SIG-M5 (cell line): ENCODE measurements at places on chromosomes 7 and 10.

GRCh38 chr10:79187121-79187940 is 118.6 kb downstream of the ZMIZ1 start:
- DNase-seq = no peak

- DNase-seq = no peak
These were observed 706.6 kb downstream of the INHBA start for GRCh38 chr7:40996233-40996677.

GRCh38 chr10:84333864-84334451 is 5.6 kb downstream of the CCSER2 start:
- DNase-seq = no peak

- DNase-seq = no peak
These were observed 1.4 kb downstream of the OTUD1 start for GRCh38 chr10:23439961-23440889.

- no peak for DNase-seq
These were observed 40.4 kb downstream of the TMEM270 start for GRCh38 chr7:73901231-73901822.

DNA sequence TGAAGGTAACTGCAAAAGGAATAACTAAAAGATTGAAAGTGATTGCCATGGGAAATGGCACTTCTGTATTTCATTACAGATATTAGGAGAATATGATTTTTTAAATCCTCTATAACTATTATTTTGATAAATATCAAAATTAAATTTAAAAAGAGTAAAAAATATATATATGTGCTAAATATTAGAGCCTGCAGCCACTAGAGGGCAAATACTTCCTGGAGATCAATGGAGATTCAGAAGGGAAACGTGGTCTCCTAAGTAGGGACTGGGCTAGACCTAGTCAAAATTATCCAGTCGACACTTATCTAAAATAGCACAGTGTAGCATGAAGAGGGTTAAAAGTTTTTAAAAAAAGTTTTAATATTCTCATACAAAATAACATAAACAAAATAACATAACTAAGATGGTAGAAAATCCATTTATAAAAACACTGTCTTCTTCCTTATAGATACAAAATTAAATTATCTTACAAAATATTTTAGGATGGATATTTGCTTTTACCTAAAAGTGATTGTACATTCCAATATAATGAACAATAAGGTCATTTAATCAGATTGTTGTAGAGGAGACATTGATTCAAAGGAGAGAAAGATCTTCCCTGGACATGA is 434.3 kb downstream of the MDFIC start:
- no peak for DNase-seq

GRCh38 chr7:539731-540411 is 20.2 kb upstream of the PDGFA start:
- no peak for DNase-seq

DNA sequence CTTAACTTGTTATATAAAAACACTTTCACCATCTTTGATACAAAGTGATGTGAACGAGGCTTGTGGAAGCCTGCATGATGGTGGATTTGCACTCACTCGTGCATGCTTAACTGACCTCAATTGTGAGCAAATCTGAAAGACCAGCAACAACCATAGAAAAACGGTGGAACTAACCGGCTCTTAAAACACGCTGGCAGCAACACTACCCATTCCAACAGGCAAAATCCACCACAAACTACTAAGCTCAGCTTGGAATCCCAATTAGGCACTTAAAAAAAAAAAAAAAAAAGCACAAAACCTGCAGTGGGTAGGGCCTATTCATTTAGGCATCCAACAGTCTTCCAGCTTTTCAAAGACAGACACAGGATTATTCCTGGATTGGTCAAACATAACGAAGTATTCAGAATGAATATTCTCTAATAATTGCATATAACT is 1.8 kb downstream of the GDI2 start:
- DNase-seq = no peak

GRCh38 chr10:68302503-68302823 is 29.4 kb upstream of the HNRNPH3 start:
- DNase-seq = no peak

DNA sequence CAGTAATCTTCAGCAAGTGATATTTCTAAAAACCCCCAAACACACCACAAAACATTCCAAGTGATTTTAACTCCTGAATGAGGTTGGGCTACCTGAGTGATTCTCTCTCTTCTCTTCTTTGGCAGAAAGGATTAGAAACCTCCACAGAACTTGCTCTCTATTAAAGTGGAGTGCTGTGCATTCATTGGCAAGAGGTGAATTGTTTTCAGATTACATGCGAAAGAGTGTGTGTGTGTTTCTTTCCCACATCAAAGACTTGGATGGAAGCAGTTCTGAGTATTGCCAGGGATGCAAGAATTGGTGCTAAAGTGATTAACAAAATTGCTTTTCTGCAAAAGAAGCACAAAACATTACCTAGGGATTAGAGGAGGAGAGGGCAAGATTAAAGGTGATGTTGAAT is 13.1 kb upstream of the FBXW4 start:
- no peak for DNase-seq

DNA sequence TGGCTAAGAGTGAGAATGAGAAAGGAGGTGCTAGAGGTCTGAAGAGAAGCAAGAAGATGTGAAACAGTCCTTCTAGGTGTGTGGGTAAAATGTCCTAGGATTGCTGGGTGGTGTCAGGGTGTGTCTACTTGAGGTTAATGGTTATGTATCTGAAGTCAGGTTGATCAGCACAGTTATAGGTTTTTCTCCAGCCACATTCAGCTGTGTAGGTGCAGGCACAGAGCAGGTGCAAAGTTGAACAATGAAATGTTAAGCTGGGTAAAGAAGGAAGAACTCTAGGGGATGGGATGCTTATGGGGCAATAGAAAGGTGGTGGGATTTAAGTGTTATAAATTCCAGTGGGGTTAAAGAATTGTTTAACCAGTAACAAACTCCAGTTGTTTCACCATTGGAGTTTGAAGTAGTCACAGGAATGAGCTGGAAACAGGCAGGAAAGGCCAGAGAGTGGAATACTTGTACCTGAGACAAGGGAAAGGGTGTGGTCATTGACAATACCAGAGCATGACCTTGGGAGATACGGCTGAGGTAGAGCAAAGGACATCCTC is 200.4 kb upstream of the YAE1 start:
- no peak for DNase-seq

- DNase-seq = no peak
These were observed 4.9 kb upstream of the BMPR1A start for GRCh38 chr10:86751477-86751876.

- no peak for DNase-seq
These were observed 196.5 kb downstream of the PHF14 start for GRCh38 chr7:11170175-11170574.

GRCh38 chr7:86644282-86645224 is 844 bp downstream of the GRM3 start:
- no peak for DNase-seq

DNA sequence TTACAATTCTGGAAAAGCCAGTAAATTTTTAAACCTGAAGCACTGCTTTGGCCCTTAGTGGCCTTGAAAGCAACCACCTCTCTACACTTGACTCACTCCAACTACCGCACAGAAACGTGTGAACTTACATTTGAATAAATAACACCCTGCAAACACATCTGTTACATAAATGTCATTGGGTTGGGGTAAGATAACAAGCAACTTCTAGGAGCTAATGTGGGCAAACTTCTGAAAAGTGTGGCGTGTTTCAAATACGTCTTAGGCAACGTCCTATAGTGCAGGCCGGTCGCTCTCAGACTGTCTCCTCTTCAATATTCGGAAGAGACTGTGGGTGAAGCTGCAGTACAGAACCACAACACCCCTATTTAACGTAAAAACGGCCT is 474 bp downstream of the ORC5 start:
- DNase-seq = no peak

DNA sequence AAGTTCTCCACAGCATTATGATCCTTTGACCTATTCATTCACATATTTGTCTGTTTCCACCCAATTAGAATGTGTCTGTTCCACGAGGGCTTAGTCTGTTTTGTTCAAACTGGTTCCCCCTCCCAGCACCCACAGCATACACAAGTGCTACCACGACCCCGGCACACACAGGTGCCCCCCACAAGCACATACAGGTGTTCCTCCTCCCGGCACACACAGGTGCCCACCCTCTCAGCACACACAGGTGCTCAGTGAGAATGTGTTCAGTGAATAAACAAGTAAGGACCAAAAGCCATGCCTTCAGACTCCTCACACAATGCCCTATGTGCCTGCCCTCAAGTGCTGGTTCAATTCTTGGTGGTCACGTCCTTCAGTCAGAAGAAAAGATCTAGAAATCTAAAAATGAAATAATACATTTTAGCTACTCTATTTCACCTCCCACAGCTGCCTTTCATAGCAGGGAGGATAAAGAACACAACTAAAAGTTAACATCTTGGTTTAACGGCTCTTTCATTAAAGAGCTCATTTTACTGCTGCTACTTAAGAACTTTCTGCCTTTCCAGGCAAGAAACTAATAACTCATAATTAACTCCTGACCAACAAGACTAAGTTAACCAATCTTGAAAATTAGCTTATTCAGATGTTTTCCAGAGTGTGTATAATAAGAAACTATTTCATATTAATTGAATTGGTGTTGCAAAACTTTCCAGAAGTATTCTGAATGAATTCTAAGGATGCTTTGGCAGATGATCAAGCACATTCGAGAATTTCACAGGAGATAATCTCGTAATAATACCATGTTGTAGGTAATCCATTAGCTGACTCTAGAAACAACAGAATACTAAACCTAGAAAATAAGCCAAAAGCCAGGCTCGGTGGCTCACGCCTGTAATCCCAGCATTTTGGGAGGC is 2.3 kb downstream of the DNMBP start:
- no peak for DNase-seq
